HL-60 (cell line): ENCODE measurements at places on chromosomes 5 and 9.

DNA sequence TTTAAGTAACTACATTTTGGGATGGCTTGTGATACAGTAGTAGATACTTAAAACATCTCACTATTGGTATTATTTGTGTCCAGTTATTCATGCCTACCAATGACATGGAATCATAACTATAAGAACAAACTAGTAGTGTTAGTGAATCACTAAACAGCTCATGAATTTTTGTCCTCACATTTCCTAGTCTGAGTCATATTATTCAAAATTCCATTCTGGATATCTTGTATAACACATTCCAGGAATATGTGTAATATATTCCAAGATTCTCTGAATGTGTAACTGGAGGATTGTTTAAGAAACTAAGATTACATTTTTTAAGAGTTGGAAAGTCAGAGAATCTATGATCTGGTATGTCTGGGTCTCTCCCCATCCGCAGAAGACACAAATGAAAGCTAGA is 565.3 kb upstream of the ZNF608 start:
- no peak for DNase-seq

- DNase-seq, result no peak
These were observed 29.3 kb downstream of the REEP5 start for GRCh38 chr5:112892776-112893175.

- no peak for DNase-seq
These were observed 177.0 kb upstream of the MVB12B start for GRCh38 chr9:126149661-126150060.

DNA sequence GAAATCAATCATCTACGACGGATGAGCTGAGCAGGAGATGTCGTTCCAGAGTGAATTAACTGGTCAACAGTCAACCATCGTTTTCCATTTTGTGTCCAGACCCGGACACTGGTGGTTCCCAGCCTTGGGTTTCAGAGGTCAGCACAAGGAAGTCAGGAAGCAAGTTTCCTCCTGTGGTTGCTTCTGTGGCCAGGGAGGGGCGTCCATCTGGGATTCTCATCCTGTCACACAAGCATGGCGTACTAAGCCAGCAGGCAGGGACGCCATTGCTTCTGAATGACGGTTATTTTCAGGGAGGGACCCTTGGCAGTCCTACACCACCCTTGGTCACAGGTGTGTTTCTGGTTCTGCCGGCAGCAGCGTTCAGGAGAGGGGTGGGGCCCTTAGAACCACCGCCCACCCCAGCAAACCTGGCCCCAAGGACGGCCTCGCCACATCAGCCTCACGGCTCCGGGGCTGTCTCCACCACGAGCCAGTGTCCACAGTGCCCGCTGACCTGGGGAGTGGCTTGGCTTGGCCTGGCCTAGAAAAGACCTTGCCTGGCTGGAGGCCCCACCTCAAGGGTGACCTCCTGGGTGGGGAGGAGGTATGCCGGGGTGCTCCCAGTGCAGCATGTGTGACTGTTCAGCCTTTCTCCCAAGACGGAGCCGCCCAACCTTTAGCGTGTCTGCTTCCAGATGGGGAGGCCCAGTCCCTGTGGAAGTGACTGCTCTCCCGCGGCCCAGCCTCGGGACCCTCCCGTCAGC is 25.2 kb downstream of the NDUFS6 start:
- DNase-seq, result no peak

- DNase-seq, result no peak
These were observed 280.6 kb downstream of the NR2F1-AS1 start for GRCh38 chr5:93300309-93300923.

DNA sequence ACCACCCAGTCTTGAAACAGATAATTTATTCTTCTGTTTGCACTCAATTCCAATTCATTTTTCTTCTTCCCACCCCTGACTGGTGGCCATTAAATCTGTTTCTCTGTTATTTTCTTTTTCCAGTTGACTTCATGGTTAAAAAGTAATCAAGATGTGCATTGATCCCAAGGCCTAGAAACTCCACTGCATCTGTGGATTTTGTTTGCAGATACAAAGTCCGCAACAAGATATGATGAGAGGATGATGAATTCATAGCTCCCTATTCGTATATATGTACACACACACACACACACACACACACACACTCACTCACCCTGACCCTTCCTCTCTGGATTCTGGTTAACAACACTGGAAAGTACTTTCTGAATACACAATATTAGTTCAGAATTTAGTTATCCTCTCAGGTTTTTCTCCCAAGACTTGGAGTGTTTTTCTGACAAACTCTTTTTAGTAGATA is 52.4 kb downstream of the CD180 start:
- DNase-seq, result no peak

DNA sequence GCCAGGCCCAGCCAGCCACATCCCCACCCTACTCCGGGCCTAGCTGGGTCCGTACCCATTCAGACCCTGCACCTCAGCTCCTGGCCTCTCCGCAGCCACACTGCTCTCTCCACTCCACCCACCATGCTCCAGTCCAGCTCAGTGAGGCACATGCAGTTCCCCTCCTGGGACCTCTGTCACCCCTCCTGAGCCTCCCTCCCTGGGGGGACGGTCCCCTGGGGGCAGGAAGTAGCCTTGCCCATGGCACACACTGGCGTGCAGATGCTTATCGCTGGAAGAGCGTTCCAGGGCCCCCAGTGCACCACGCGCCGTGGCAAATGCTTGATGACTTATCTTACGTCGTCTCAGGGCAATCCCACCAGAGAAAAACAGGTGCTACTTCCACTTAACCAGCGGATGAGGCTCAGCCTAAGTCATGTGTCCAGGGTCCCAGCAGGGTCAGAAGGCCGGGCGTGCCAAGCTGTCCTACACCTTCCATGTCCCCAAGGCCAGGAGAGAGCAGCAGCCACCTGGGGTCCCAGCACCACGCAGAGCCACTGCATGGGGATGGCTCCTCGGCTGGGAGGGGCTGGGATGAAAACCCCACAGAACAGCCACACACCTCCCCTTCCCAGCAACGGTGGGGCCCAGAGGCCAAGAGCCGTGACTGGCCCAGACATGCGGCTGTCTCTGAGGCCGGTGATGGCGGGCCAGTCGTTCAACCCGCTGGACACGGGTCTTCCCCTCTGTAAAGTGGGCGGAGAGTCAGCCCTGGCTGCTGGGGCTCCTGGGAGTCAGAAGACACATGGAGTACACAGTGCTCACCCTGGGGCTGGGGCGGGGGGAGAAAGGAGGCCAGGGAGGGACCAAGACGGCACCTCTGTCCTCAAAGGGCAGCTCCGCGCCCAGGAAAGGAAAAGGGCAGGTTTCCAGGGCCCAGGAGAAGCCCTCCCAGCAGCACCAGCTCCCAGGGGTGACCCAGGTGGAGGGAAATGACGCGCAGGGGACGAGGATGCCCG is 2.6 kb upstream of the CCDC187 start:
- DNase-seq, result no peak

DNA sequence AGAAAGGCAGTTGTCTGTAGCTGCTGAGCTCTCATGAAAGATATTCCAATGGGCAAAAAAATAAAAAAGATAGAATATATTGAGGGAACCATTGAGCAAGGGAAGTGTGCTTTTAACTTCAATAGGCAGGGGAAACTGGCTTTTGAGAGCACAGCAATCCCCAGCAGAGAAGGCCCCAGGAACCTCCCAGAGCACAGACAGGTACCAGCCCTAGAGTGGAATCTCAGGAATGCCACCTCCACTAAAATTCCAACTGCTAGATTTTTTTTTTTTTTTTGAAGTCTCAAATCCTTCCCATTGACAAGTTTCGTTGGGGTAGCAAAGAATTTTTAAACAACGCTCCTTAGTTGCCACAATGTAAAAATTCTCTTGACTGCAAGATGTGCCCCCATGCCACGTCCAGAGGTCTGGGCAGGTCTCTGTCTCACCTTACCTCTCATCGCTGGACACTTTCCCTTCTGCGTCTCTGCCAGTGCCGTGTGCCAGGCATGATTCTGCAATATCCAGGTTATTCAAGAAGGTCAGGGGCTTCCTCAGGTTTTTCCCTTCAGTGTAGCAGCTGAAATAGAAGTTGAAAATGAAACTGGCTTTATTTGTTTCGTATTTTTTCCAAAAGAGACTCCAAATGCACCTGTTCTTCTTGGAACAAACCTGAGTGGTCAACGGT is 64.2 kb upstream of the IRX1 start:
- no peak for DNase-seq

GRCh38 chr5:148778882-148779281 is 47.5 kb upstream of the ADRB2 start:
- DNase-seq, result peak; percentile 57

- DNase-seq, result no peak
These were observed 12.3 kb upstream of the STING1 start for GRCh38 chr5:139494832-139495231.

GRCh38 chr5:81317536-81317935 is 16.1 kb downstream of the ZCCHC9 start:
- no peak for DNase-seq

GRCh38 chr5:58136406-58136805 is 323.5 kb downstream of the PLK2 start:
- no peak for DNase-seq

GRCh38 chr9:93124793-93125192 is 9.3 kb downstream of the NINJ1 start:
- no peak for DNase-seq

DNA sequence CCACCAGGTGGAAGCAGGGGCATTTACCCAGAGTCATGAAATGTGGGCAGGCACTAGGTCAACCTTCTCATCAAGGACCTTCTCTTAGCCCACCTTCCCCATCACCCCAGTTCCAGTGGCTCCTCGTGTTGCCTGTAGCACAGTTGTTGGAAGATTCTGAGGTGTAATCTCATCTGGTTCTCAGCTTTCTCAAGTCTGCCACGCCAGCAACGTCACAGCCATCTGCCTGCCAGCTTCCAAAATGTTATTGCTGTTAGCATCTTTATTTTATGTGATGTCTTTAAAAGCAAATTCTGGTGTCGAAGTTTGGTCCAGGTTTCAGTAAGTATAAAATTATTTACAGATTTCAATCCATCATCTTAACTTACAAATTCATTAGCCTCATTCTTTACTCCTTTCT is 10.7 kb downstream of the C9orf153 start:
- no peak for DNase-seq

DNA sequence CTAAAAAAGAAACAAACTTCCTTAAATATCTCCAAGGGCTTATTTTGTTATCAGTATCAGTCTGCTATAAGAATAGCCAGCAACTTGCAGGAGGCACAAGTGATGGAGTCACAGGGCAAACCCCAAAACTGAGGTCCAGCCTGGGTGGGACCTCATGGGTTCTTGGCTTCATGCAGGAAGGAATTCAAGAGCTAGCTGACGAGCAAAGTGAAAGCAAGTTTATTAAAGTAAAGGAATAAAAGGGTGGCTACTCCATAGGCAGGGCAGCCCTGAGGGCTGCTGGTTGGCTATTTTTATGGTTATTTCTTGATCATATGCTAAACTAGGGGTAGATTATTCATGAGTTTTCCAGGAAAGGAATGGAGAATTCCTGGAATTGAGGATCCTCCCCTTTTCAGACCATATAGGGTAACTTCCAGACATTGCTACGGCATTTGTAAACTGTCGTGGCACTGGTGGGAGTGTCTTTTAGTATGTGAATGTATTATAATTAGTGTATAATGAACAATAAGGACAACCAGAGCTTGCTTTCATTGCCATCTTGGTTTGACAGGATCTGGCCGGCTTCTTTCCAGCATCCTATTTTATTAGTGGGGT is 231.9 kb downstream of the ADAMTSL1 start:
- DNase-seq, result no peak
